CD4-positive, alpha-beta T cell (primary cell): ENCODE measurements at places on chromosomes 2 and 18.

- DNase-seq = no peak
Measured at GRCh38 chr2:86570059-86570458, 6.8 kb upstream of the CHMP3 start.

DNA sequence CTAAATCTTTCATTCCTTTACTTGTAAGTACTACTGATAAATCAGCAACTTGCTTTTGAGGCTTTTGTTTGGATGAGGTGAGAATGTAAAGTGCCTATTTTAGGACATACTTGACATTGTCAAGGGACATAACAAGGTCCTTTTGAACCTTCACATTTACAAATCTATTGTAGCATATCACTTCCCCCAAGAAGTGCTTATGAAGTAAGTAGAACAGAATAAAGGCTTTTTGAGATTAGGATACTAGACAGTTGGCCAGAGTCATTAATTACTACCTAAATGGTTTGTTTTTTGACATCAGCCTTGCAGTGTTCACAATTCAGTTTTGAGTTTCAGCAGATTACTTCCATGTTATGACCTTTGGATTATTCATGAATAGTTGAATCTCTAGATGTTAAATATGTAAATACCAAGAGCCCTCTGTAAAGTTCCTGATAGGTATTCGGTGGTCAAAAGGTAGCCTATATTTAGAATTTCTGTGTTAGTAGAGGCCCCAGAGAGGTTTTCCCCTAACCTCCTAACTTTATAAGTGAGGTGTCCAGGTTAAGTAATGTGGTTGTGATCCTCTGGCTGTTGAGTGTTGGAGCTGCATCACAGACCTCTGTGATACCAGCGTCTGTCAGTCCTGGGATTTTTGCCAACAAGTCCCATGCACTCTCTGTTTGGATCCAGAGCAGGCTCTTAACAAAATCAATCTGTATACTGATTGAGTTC, 67.2 kb downstream of the LCLAT1 start:
- no peak for DNase-seq

GRCh38 chr2:10373931-10374330, 71.2 kb downstream of the HPCAL1 start:
- DNase-seq = no peak

- no peak for DNase-seq
Measured at GRCh38 chr2:16059393-16060016, 119.2 kb downstream of the MYCN start.

DNA sequence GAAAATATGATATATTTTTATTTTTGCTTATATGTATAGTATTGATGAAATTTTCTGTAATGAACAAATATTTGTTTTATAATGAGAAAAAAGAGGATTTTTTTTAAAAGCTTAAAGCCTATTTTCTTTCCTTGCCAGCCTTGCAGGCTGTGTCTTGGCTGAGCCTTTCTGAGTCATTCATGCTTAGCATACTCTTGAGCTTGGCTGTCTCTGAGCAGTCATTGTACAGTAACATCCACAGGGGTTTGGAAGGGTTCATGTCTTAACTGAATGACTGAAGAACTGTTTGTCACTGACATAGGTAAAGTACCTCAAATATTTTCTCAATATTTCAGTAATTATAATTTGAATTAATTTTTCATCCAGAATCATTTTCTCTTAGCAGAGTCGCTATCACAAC, 49.3 kb downstream of the GPR39 start:
- no peak for DNase-seq

- peak; percentile 97 for DNase-seq
Measured at GRCh38 chr2:238203094-238203972, at the start of gene ILKAP. TSS of gene ILKAP (minus strand) at chr2:238203695. CDS start at chr2:238203553, 142 bp downstream.

DNA sequence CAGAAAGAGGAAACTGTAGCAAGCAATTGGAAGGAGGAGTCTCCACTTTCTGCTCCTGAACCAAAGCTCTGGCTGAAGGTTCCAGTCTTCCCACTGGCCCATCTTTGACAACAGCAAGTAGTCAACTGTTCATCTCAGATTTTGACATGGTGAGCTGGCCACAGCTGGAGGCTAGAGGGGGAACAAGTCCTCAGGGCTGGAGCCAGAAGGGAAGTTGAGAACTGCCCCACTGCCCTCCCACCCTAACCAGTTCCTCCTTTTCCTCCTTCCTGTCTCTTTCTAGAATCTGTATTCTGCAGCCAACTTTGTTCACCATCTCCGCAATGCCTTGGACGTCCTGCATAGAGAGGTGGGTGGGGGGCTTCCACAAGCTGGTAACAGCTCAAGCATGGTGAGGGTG, 105.8 kb downstream of the PLB1 start:
- no peak for DNase-seq

- no peak for DNase-seq
Measured at GRCh38 chr2:16080071-16080470, 139.7 kb downstream of the MYCN start.

DNA sequence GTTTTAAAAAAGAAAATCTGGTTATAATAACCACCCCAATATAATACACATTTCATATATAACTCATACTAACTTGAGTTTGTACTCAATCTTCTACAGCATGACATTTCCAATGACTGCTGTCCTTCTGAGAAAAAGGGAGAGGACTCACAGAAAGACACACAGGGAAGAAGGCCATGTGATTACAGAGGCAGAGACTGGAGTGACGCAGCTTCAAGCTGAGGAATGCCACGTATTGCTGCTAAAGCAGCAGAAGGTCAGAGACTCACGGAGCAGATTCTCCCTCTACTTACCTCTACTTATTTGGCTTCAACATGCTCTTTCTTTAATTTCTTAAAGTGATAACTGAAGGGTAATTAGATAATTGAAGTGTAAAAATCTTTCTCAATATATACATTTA, 753.5 kb upstream of the PKDCC start:
- DNase-seq = no peak

DNA sequence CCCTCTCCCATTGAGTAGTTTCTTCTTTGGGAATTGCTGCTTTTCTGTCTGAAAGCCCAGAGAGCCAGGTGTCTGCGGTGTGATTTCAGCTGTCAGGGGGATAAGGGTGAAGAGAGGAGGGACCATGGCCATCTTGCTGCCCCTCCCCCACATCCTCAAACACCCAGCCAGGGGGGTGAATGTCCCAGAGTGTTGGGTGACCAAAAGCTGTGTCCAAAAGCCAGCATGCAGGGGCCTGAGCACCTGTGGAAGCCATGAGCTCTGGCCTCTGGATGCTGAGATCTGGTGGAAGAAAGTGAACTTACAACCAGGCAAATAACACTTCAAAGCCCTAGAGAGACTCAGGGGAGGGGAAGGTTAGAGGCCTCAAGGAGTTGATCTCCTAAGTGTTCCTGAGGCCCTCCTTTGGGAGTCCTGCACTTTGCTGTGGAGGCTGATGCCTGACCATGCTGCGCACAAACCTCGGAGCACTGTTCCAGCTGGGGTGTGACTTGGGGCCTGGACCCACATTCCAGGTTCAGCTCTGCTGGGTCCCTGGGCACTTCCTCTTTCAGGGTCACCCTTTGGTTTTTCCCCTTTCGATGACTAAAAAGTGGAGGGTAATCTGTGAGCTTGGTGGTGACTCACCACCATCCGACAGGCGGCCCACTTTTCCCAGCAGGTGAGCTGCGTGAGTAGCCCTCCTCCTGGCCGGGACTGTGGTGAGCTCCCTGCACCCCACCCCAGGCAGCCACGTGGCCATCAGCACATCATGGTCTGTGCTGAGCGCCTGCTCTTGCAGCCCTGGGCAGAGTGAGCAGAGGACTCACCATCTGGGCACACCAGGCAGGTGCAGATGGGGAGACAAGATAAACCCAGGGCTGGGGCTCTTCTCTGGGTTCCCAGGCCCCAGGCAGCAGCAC, 66.8 kb upstream of the FOSL2 start:
- no peak for DNase-seq

- no peak for DNase-seq
Measured at GRCh38 chr2:158994920-158995676, 26.7 kb downstream of the TANC1 start.

DNA sequence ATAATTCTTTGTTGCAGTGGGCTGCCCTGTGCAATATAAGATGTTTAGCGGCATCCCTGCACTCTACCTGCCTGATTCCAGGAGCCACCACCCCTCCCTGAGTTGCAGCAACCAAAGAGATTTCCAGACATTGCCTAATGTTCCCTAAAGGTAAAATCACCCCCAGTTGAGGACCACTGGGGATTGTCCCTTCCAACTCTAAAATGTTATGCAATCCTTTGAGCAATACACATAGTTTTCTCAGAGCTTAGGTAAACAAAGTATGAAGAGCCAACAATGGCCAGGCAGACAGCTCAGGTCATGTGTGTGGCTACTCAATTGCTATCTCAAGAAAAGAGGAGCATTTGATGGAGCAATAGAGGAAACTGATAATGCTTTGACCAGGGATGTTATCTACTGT, 87.0 kb downstream of the XDH start:
- no peak for DNase-seq

DNA sequence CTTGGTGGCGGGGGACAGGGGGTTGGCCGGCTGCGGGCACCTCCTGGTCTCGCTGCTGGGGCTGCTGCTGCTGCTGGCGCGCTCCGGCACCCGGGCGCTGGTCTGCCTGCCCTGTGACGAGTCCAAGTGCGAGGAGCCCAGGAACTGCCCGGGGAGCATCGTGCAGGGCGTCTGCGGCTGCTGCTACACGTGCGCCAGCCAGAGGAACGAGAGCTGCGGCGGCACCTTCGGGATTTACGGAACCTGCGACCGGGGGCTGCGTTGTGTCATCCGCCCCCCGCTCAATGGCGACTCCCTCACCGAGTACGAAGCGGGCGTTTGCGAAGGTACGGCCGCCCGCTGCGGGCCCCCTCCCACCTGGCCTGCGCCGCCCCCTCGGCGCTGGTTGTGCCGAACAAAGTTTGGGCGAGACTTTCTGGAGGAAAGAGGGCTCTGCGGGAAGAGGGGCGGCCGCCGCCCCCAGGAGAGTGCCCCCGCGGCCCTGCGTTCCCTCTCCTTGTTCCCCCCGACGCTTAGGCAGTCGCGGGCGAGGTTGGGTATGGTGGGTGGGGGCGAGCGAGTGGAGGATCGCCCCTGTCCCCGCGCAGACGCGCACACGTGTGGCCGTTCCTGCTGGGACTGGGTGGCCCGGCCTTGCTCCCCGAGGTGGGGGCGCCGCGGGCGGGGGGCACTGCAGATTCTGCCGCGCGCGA, 866 bp downstream of the CRIM1 start:
- peak; percentile 56 for DNase-seq

GRCh38 chr2:169237286-169237685, 125.0 kb downstream of the LRP2 start:
- no peak for DNase-seq

- no peak for DNase-seq
Measured at GRCh38 chr2:172398440-172398839, 28.9 kb upstream of the ITGA6 start.

- no peak for DNase-seq
Measured at GRCh38 chr2:69933839-69934613, 19.1 kb downstream of the MXD1 start.

GRCh38 chr2:85011747-85012146, 40.8 kb downstream of the KCMF1 start:
- no peak for DNase-seq

- DNase-seq = no peak
Measured at GRCh38 chr2:146931109-146931508, 913.7 kb upstream of the ACVR2A start.

DNA sequence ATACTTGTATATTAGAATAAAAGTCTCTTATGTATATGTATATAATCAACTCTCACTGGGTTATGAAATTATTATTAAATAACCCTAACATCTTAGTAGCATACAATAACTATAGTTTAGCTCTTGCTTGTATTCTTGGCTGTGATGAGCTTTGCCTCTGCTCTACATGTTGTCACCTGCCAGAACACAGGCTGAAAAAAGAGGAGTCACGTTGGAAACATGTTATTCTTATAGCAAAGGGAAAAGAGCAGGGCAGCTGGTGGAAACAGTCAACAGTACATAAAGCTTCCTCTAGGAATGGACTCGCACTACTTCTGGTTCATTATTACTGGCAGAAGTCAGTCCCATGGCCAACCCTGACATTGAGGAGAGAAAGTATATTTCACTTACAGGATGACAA, 362.0 kb upstream of the KYNU start:
- DNase-seq = no peak

GRCh38 chr2:68901199-68901514, 30.0 kb upstream of the BMP10 start:
- DNase-seq = no peak

DNA sequence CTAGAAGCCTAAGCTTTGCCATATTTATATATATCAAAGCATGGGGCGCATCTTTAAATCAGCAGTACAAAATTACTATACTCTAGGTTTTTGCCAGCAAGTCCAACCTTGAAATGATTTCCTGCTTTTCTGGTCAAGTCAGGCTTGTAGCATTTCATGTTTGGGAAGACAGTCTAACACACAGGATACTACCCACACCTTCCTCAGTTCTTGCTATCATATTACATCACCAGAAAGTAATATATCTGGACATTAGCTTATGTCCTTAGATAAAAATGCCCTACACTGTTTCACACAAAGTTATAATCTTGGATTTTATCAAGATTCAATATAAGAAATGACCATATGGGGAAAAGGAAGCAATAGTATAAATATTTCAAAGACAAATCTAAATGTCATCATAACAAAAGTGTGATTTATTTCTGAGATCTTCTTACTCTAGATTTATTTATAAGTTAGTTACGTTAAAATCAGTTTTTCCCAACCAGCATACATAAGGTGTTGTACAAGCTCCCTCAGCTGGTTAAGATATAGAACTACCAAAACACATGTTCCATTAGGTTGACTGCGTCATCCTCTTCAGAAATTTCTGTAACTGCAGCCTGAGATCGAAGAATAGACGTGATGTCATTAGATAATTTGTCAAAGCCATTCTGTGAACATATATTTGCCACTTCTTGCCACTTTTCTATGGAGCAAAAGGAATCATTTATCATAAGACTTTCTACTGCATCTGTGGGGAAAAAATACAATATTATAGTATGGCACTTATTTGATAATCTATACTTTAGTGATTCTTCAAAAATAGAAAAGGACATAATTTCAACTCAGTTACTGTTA, 56.6 kb downstream of the CLHC1 start:
- DNase-seq = peak; percentile 71

DNA sequence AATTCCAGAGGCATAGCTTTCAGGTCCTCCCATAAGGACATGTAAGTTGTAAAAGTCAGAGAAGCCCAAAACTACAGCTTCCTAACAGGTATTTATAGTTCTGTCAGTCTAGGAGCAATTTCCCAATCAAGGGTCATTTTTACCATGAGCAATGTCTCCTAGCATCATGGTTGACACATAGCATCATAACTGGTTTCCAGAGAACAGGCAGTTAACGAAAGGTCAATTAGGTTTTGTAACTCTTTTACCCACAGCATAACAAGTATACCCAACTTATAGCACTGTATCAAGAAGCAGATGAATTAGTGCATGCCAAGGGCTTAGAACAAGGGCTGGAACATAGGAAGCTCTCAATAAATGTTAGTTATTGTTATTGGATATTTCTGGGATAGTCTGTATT, 110.1 kb downstream of the MREG start:
- DNase-seq = no peak

GRCh38 chr2:143452817-143453451, 323.7 kb downstream of the ARHGAP15 start:
- peak; percentile 57 for DNase-seq
